Calu3 (cell line): ENCODE measurements at places on chromosomes 1 and 21.

DNA sequence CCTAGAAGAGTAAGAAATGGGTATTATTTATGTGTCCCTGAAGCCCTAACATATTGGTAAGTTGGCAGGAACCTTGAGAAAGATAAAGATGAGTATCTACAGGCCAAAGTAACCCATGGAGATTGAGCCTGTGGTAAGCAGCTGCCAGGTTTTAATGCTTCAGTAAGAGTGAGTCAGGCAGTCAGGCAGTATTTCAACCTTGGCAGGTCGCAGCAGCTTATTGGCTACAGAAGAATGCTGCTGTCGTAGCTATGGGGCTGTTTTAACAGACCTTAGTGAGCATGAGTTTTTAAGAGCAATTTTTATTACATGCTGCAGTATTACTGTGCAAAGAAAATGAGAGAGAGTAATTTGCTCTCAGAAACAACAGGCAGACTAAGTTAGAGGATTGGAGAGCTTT, 10.3 kb upstream of the SLC30A10 start:
- no peaks in the 10 kb centered on the region for H3K36me3 ChIP-seq
- no peak for DNase-seq
- no peak overlapping the region for H3K27ac ChIP-seq
- H3K4me3 ChIP-seq = no peak overlapping the region

DNA sequence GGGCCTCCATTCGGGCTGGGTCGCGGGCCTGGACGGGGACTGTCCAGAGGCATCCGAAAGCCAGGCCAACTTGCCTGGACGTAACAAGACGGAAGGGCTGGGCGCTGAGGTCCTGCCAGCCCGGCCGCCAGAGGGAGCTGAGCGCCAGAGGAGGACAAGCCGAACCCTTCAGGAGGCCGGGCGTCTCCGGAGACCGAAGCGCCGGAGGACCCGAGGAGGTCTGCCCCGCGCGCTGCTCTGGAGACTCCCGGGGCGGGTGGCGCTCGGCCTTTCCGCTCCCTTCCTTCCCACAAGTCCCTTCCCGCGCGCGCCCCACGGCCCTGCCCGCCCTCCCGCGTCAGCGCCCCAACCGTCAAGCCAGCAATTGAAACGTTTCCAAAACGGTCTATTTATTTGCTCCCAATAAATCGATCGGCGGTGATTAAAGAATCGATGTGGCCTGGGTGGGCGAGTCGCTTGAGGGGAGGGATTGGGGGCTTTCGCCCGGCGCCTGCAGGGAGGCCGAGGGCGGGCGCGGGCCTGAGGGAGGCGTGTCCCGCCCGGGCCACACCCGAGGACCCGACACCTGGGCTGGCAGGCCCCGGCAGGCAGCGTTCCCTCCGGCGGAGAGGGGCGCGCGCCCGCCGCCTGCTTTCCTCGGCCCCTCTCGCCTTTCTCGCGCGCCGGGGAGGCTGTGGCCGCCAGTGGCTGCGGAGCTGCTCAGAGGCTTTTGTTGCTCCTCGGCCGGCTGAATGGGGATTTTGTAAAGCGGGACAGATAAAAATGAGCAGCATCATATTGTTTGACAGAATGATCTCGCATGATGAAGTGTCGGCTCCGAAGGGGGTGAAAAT, 5.2 kb upstream of the FOXD3 start:
- no peak overlapping the region for H3K27ac ChIP-seq
- peak overlapping the region; percentile 66 for H3K4me3 ChIP-seq
- peaks cover 22% of the 10 kb centered on the region for H3K27me3 ChIP-seq
- DNase-seq = peak; percentile 95

- H3K4me3 ChIP-seq = peak overlapping the region; percentile 84
- no peak for DNase-seq
- peak overlapping the region; percentile 70 for H3K27ac ChIP-seq
- peaks cover 20% of the 10 kb centered on the region for H3K4me1 ChIP-seq
- H3K36me3 ChIP-seq = peaks cover 29% of the 10 kb centered on the region
Measured at GRCh38 chr1:32965251-32965747, 690 bp upstream of the RNF19B start.

GRCh38 chr1:247335882-247336281, 4.2 kb upstream of the ZNF496 start:
- H3K36me3 ChIP-seq = peaks cover 28% of the 10 kb centered on the region
- no peak overlapping the region for H3K27ac ChIP-seq
- no peak overlapping the region for H3K4me3 ChIP-seq

DNA sequence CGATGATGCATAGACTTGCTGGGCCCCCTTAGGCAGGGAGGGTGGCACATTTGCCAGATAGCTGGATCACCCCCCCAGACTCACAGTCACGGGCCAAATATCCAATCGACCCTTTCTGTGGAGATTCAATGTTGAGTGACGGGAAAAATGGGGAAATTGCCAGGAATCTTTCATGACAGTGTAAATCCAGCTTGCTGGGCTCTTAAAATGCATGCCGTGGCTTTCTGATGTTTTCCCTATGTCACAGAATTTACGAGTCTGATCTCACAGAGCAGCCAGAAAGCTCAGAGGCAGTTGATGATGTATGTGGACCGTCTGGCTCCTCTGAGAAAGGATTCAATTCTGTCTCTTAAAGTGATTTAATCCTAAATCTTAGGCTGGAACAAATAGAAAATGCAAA, 150.1 kb upstream of the ZNF644 start:
- no peak overlapping the region for H3K4me3 ChIP-seq
- peaks cover 66% of the 10 kb centered on the region for H3K27me3 ChIP-seq
- H3K36me3 ChIP-seq = no peaks in the 10 kb centered on the region
- H3K27ac ChIP-seq = no peak overlapping the region
- no peaks in the 10 kb centered on the region for H3K4me1 ChIP-seq
- no peak for DNase-seq

DNA sequence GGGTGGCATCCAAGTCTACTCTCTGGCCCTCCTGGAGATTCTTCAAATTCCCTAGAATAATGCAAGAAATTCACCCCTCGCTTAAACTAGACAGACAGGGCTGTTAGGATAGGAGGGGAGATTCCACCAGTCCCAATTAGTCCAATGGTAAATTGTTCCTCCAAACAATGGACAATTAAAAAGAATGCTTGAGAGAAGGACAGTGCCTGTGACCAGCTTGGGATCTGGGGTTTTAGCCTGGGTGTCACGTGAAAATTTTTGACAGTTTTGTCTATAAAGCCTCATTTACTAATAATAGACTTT, 177.7 kb upstream of the RAB4A start:
- H3K4me3 ChIP-seq = peak overlapping the region; percentile 42
- peaks cover 28% of the 10 kb centered on the region for H3K4me1 ChIP-seq
- no peaks in the 10 kb centered on the region for H3K27me3 ChIP-seq
- no peak for DNase-seq
- H3K27ac ChIP-seq = peak overlapping the region; percentile 82

DNA sequence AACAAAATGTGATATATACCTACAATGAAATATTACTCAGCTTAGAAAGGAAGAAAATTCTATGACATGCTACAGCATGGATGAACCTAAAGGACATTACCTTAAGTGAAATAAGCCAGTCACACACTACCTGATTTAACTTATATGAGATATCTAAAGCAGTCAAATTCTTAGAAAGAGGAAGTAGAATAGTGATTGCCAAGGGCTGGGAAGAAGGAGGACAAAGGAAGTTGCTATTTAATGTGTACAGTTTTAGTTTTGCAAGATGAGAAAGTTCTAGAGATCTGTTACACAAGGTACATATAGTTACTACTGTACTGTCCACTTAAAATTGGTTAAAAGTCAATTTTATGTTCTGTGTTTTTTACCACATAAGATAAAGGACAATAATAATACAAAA, 87.5 kb upstream of the KCTD3 start:
- H3K36me3 ChIP-seq = no peaks in the 10 kb centered on the region
- H3K27ac ChIP-seq = no peak overlapping the region
- H3K27me3 ChIP-seq = no peaks in the 10 kb centered on the region
- no peaks in the 10 kb centered on the region for H3K4me1 ChIP-seq
- no peak for DNase-seq

- H3K27ac ChIP-seq = no peak overlapping the region
- DNase-seq = no peak
- no peaks in the 10 kb centered on the region for H3K27me3 ChIP-seq
- no peaks in the 10 kb centered on the region for H3K36me3 ChIP-seq
- no peak overlapping the region for H3K4me3 ChIP-seq
- no peaks in the 10 kb centered on the region for H3K4me1 ChIP-seq
Measured at GRCh38 chr1:1191734-1192133, 14.7 kb downstream of the TNFRSF18 start.

DNA sequence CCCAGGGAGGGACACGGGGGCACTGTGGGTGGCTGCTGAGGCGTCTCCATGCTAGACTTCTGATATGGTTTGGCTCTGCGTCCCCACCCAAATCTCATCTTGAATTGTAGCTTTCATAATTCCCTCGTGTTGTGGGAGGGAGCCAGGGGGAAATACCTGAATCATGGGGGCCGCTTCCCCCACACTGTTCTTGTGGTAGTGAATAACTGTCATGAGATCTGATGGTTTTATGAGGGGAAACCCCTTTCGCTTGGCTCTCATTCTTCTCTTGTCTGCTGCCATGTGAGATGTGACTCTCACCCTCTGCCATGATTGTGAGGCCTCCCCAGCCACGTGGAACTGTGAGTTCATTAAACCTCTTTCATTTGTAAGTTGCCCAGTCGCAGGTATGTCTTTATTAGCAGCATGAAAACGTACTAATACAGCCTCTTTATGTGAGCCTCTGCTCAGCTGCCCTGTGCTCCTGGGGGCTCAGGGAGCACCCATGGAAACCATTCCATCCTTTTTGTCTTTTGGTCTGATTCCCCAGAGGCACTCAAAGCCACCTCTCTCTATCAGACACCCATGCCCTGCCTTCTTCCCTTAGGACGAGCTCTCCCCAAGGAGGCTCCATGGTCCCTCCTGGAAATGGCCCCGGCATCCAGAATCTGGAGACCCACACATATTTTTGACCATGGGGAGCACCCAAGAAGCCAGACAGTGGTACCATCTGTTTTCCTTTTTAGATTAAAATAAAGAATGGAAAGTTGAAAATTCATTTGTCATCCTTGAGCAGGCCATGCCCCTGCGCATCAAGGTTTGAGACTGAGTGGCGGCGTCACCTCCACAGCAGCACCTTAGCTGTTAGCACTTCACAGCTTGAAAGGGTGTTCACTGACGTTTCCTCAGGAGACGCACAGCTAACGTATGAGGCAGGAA, 65.9 kb upstream of the FAM20B start:
- peaks cover under 1% of the 10 kb centered on the region for H3K27me3 ChIP-seq
- DNase-seq = no peak
- H3K4me3 ChIP-seq = no peak overlapping the region
- H3K27ac ChIP-seq = no peak overlapping the region

GRCh38 chr1:18581420-18581880, 49.2 kb upstream of the PAX7 start:
- H3K27me3 ChIP-seq = peaks cover 40% of the 10 kb centered on the region
- peak; percentile 58 for DNase-seq
- no peaks in the 10 kb centered on the region for H3K4me1 ChIP-seq
- H3K36me3 ChIP-seq = no peaks in the 10 kb centered on the region
- H3K27ac ChIP-seq = no peak overlapping the region
- H3K4me3 ChIP-seq = no peak overlapping the region

DNA sequence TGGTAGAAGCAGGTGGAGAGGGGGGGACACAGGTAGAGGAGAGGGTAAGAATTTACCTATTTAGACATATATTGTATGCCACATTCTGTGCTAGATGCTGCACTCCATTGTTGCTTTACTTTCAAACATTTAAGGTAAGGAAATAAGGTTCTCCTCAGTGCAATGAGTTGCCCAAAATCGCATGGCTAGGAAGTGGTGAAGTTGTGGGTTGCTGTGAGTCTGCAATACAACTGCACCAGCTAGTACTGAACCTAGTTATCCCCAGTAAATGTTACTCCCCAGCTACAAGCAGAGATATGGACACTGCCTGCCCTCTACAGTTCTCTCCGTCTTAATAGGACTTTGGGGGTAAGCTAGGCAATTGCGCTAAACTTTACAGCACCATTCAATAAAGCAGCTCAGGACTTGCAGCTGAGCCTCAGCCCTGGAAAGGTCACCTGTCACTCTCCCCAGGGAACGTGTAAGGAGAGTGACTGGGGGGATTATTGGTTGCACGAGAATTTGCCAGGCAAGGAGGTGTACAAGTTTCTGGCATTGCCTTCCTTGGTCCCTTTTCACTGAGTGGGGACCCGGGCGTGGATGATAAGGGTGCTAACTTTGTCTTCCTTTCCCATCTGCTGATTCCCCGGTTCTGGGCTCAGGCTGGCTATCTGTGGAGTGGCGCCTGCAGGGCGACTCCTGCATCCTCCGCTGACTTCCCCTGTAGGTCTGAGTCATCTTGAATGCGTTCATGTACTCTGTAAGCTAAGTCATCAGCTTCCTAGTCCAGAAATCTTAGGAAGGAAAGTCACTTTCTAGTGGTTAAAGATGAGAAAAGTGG, 71.3 kb upstream of the CNTN2 start:
- no peak overlapping the region for H3K4me3 ChIP-seq
- no peaks in the 10 kb centered on the region for H3K4me1 ChIP-seq
- no peaks in the 10 kb centered on the region for H3K36me3 ChIP-seq
- DNase-seq = no peak
- no peak overlapping the region for H3K27ac ChIP-seq

DNA sequence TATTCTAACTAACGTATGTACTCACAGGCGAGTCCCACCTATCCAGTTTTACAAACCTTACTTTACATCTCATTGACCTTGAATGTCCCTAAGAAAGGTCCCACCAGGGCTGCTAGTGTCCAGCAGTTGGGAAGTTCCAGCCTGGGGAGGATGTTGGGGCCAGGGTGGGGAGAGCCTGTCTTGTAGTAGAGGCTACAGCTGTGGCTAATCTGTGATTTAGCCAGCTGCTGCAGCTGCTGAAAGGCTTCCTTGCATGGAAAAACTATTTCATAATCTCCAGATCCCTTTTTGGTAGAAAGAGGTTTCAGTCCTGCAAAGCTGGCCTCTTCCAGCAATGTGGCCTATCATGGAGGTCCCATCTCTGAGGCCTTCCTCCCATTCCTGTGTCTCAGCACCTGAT, 23.1 kb downstream of the TNN start:
- H3K4me1 ChIP-seq = peaks cover 2% of the 10 kb centered on the region
- no peak for DNase-seq
- H3K27ac ChIP-seq = no peak overlapping the region
- peaks cover 52% of the 10 kb centered on the region for H3K27me3 ChIP-seq
- H3K36me3 ChIP-seq = no peaks in the 10 kb centered on the region
